ENCODE measurements at places on chromosomes 7 and 10.

DNA sequence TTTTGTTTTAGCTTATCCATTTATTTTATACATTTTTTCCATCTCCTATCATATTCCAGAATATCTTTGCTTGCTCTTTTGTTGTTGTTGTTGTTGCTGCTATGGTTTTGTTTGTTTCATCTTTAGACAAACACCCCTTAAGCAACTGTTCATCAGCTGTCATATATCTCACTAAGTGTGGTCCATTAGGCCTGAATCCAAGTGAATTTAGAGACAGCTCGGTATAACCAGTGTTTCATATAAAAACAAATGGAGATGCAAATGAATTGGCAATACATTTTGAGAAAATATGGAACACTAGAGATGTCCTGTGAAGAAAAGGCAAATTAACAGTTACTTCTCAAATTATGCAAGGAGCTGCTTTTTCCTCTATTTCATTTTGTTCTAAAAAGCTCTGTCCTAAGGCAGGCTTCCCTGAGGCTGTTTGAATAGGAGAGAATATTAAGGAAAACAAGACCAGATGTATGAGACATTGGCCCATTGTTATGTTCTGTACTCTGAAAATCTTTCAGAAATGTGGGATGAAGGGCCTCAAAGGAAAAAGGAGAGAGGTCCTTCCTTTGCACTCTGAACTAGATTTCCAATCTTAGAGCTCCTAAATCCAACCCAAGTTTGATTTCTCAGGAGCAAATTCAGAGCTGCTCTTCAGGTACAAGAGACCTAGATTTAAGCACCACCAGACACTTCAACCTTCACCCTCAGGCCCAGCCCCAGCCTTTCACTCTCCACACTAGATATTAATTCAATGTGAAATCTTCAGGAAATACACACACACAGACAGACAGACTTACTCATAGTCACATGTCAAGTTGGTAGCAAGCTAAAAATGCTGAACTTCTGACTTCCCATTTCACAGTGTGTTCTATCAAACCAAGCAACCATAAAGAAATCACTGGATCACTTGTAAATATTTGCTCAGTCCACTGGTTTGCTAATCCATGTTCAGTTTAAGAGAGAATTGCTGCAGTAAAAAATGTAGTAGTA is 5.4 kb downstream of the TFEC start:
- DNase-seq, result no peak

- DNase-seq, result no peak
These were observed 48.4 kb downstream of the TMEM26 start for GRCh38 chr10:61404751-61405150.

DNA sequence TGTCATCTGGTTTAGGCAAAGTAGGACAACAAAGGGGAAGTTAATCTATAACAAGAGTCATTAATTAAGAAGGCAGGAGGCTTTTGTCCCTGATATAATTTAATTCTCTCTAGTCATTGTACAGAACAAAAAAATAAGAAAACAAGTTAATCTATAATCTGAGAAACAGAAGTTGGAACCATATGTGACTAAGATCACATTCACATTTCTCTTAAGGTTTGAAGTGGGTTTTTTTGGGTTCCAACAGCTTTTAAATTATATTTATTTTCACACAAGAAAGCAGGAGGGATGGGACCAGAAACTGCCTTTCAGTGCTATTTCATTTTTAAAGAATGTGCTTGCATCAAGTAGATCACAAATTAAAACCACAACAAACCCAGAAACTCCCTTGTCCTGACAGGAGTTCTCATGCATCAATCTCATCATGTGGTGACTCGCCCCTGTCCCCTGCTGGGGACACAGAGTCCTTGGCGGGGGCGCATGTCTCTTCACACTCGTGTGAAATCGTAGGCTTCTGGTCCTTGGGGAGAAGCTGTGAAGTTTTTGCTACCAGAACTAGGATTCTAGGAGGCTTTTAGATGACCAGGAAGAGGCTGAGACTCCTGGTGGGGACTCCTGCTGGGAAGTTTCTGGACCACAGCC is 10.1 kb upstream of the OPN4 start:
- DNase-seq, result no peak

- no peak for DNase-seq
These were observed 290.0 kb downstream of the RNLS start for GRCh38 chr10:88293073-88293472.

DNA sequence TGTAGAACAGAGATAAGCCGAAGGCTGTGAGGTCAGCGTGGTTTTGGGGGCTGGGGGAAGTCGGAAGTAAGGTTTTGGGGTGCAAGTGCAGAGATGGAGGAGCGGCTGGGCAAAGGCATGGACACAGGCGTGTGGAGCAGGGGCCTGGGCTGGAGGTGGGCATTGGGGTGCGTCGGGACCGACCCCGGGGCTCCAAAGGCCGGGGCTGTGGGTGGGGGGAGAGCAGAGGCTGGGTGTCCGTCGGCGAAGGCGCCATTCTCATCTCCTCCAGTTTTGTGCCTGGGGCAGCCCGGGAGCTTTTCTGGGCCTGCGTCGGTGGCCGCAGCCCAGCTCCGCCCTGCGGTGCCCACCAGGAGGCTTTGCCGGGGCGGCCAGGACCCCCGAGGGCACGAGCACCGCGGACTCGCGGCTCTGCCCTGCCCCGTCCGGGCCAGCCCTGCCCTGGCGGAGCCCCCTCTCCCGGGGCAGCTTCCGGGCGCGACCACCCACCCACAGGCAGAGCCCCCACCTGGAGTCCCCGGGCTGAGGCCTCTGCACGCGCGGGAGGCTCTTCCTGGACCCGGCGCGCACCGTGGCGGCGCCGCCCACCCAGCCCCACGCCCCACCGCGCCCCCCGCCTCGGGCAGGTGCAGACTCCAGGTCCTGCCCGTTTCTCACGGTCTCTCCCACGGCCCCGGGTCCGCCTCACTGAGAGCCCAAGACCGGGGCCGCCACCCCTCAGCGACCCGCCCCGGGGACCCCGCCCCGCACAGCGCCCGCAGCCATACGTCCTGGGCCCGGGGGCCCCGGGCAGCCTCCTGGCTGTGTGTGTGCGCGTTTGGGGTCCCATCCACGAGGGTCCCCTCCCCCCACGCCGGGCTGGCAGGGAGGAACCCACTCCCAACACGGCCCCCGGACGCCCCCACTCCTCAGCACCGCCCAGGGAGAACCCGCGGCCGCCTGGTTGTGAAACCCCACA is 7.7 kb upstream of the SCART1 start:
- DNase-seq, result no peak

DNA sequence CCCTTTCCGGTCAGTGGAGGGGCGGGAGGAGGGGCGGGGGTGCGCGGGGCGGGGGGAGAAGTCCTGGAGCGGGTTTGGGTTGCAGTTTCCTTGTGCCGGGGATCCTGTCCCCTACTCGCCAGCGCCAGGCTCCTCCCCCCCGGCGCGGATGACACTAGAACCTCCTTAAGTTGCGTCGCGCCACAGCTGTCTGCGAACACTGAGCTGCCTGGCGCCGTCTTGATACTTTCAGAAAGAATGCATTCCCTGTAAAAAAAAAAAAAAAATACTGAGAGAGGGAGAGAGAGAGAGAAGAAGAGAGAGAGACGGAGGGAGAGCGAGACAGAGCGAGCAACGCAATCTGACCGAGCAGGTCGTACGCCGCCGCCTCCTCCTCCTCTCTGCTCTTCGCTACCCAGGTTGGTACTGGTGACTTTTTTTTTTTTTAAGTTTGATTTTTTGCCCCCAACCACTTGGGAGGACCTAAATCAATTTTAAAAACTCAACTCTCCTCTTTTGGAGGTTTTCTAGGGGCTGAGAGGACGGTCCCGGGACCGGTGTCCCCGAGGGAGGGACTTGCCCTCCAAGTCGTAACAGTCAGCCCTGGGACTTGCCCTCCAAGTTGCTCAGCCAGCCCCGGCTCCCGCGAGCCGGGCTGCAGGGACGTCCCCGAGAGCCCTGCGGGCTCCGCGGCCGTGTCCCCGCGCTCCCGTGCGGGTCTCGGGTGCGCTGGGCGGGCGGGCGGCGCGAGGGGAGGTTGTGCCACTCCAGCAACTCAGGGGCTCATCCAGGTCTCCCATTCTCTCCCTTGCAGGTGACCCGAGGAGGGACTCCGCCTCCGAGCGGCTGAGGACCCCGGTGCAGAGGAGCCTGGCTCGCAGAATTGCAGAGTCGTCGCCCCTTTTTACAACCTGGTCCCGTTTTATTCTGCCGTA is at the start of gene GATA3:
Gene GATA3 (plus strand): TSS at position 195 of the 914 bp plus-strand sequence. CDS start 968 bp downstream, outside the sequence.
- peak; percentile 89 for DNase-seq

DNA sequence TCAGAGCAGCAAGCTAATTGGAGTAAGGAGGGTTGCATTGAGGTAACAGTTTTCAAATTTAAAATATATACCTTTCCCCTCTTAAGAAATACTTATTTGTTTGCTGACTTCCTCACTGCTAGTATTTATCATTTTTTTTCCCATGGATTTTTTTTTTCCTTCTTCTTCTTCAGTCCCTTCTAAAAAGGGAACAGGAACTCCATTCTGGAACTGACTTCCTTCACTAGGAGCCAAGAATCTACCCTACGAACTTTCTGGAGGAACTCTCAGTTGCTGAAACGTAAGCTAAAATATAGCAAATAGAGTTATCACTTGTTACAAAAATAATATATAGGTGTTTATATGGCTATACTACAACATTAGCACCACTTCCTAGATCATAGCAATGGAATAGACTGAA is 95.4 kb downstream of the HGF start:
- no peak for DNase-seq

Data from CD4-positive, alpha-beta T cell treated with Interleukin-17A for 4 hours (primary cell).